ENCODE measurements at places on chromosomes 4 and X. TPM values are rescaled to one million over a fixed set of nuclear protein-coding genes. Genes with fewer than 3 reads are reported as not detected.
A peak's percentile ranks its signal among the peaks of the same experiment; 100 is the strongest.

The MTTP gene
- total RNA-seq: 0.29 TPM

- no peak for DNase-seq
Observed at GRCh38 chrX:49037883-49038475, 5.2 kb downstream of the TFE3 start.

DNA sequence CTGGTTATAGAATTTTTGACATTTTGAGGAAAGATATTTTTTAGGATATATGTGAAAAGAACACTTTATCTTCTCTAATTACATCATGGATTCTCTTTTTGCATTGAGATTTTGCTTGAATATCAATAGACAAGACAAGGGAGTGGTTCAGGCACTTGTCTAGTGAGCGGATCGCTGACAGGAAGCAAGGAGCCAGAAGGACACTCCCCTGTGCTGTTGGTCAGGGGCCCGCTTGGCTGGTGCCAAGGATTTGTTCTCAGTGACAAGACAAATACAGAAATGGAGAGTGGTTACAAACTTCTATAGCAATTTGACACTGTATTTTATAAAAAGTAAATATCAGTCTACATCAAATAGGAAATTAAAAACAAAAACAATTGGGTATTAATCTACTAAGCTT is 60.0 kb downstream of the SLC9B1 start:
- DNase-seq: no peak

DNA sequence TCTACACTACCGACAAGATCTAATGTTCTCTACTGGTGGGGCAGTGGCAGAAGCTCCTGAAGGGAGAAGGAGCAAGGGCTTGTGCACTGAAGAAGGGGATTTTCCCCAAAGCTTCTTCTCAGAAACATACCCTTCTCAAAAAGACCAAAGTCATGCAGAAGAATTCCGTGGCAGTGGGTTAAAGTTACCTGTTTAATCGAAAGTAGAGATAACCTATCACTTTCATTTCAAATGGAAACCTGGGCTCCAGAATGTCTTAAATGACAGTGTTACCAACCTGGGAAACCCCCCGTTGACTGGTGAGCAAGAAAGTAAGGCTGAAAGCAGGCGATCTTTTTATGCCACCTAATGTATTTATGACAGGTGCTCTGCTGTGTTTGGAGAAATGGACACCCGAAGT is 92.5 kb upstream of the TEX13D start:
- DNase-seq: peak; percentile 76

DNA sequence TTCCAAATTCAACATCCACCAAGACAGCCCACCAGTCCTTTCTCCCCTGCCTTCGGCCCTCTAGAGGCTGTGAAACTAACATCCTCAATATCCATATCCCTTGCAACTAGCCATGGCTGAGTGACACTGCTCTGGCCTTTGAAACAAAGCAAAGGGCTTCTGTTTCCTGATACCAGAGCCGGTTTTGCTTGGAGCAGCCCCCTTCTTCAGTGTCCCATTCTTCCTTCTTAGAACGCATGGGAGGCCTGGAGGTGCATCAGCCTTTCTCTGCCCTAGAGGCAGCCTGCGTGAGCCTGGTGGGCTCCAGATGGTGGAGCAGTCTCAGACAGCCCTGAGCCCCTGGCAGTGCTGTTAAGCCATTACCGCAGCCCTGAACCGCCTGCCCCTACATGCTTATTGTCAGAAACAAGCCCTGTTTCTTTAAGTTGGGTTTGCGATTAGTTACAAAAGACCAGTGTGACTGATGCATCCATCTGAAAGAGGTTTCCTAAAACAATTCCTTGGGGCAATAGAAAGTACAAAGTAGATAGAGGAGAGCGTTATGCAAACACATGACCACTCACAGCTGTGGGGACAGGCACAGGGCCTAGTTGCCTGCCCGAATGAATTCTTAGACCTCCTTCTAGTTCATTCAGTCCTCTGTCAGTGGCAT is 74.1 kb downstream of the EVC start:
- DNase-seq: no peak

DNA sequence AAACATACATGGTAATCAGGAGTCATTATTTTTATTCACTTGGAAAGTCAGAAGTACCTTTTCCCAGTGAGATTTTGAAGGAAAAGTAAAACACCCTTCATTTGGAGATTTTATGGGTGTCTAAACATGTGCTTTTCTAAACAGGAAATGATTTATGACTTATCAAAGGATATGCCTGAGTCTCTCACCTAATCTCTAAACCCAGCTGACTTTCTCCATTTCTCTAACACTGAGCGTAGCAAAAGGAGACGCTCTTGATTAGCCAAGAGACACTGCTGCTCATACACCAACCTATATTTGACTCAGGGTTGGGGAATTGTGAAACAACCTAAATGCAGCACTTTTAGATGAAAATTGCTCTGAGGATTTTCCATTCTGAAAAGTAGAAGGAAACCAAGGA is 468.5 kb upstream of the FTHL17 start:
- DNase-seq: no peak

DNA sequence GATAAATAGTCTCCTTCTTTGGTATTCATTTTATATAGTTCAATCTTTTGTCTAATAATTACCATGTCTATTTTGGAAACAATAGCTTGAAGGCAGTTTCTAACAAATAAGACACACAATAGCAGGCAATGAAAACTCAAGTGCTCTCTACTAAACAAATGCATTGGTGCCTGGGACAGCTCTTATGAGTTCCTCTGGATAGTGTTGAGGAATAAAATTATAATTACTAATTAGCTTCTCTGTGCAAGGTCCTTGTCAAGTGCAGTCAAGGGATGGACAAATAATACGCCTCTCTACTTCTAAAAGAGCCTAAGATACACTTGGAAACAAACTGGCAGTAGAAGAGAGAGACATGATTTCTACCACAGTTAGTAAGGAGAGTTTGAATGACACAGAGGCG is 229.0 kb upstream of the GLRA2 start:
- DNase-seq: no peak

The PABPC5 gene
- total RNA-seq: not detected

DNA sequence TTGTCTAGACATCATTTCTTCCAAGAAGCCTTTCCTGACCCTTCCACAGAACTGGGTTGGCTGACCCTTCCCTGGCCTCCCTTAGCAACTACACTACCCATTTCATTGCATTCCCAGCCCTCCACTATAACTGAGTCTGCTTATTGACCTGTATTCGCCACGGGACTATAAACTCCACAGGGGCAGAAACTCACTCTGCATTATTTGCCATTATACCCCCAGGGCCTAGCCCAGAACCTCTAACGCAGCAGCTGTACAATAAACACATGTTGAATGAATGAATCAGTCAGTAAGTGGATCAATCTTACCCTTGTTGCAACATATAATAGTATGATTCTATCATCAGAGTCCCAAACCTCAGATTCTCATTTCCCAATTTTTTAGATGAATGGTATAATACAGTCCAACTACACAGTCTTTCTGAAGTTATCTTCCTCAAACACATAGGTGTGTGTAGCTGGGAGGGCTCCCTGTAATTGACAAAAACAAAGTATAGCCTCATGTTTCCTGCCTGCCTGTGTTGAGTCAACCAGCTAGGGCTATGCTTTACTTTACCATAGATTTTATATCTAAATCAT is 209.3 kb downstream of the CHIC2 start:
- DNase-seq: no peak

DNA sequence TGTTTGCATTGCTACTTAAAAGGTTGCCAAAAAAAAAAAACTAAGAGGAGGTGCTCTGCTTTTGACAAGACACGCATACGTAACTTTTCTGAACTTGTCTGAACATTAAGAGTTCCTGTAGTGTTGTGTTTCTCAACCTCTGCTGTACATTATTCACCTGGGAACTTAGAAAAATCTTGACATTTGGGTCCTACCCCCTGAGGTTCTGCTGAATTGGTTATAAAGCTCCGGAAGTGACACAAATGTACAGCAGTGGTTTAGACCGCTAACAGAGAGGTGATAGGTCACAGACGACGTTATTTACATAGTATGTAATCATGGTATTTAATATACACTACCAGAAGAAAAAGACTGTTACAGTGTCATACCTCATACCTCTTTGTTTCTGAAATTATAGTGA is 61.1 kb downstream of the CPEB2 start:
- no peak for DNase-seq

DNA sequence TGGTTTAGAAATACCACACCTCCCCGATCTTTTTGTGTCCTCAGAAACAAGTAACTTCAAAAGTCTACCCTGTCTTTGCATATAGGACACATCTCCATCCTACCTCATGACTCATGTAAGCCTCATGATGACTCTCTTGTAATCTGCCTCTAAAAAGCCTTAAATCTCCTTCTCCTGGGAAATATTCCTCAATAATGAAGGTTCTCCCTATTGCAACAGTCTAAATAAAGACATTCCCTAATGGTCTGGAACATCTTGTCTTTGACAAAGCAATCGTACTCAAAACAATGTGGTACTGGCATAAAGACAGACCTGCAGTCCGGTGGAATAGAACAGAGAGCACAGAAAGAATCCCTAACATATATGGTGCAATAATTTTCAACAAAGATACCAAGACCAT is 257.7 kb downstream of the OPHN1 start:
- no peak for DNase-seq

Data from activated T-cell treated with anti-CD3 and anti-CD28 coated beads, Interleukin-2, amount 50 U/mL, for 72 hours (primary cell).